Tibial artery (tissue), 4 donors: ENCODE measurements at places on chromosomes 16 and 17.

DNA sequence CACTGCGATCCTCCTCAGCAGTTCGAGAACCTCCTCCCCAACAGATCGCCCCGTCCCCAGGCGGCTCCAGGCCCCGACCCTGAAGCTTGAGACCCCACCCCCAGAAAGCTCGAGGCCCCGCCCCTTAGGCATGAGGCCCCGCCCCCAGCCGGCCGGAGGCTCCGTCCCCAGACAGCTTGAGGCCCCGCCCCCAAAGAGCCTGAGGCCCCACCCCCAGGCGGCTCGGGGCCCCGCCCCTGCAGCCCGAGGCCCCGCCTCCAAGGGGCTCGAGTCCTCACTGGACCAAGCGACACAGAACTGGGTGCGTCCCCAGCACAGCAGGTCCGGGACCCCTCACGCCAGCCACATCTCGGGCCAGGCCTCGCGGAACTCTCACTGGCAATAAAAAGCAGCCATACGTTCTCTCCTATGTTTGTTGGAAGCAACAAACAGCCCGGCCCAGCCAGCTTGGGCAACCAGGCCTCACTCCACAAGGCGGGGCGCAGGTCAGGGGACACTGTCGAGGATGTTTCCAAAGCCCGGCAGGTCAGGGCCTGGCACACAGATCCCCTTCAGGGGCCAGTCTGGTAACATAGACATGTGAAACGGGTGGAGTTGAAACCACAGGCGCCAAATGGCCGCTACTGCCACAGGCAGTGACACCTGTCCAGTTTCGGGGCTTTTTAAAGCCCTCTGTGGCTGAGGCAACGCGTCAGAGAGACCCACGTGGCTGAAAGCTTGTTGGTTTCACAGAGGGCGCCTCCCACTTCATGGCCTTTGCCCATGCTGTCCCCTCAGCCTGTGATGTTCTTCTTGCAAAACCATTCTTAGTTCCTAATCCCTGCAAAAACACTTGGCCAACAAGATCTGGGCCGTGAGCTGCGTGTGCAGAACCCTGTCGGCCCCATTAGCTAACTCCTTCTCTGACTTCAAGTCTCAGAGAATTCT lies 224.2 kb downstream of the PARN start:
- DNase-seq = peak; percentile 62

GRCh38 chr16:55502801-55503366 lies 6.0 kb upstream of the LPCAT2 start:
- DNase-seq = peak; percentile 92

DNA sequence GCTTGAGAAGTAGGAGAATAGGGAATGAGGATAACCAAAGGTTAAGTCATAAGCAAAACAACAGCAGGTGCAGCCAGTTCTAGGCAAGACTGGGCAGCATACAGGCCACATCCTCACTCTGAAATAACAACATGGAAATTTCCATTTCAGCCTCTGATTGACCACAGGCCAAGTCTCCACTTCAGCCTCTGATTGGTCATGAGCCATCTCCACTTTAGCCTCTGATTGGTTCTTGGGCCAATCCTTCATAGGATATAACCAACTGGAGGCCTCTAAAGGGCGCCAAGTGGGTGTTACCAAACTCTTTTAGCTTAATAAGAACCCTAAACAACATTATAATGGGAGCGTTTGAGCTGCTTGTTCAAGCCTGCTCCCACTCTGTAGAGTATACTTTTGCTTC lies 512.0 kb downstream of the NPIPA7 start:
- DNase-seq = no peak

GRCh38 chr17:78315355-78316114 lies 44.3 kb downstream of the SOCS3 start:
- DNase-seq = peak; percentile 91

DNA sequence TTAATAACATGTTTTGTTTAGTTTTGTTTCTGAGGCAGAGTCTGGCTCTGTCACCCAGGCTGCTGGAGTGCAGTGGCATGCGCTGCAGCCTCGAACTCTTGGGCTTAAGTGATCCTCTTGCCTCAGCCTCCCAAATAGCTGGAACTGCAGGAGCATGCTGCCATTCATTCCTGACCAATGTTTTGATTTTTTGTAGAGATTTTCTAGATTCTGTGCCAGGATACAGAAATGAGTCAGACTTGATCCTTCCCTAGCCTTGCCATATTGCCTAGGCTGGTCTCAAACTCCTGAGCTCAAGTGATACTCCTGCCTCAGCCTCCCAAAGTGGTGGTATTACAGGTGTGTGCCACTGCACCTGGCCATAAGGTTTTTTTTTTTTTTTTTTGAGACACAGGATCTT lies 17.7 kb downstream of the TAOK1 start:
- no peak for DNase-seq

DNA sequence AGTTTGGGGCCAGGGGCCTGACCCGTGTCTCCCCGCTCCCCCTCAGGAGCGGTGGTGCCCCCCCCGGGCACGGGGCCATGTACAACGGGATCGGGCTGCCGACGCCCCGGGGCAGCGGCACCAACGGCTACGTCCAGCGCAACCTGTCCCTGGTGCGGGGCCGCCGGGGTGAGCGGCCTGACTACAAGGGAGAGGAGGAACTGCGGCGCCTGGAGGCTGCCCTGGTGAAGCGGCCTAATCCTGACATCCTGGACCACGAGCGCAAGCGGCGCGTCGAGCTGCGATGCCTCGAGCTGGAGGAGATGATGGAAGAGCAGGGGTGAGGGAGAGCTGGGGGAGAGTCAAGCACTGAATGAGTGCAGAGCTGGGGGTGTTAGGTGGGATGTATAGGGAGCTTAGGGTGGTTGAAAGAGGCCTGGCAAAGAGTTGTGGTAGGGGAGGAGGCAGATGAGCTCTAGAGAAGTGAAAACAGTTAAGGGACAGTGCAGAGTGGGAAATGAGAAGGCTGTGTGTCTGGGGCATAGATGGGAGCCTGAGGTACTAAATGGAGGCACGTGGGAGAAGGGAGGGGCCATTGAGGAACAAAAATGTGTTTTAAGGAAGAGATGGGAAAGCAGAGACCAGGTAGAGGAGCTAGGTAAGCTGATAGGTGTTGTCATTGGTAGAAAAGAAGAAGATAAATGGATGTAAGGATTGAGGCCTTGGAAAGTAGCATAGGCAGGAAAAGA lies 4.0 kb downstream of the SRRM2 start:
- no peak for DNase-seq

- DNase-seq = no peak
These were observed 16.9 kb downstream of the LDAF1 start for GRCh38 chr16:21175397-21175796.

DNA sequence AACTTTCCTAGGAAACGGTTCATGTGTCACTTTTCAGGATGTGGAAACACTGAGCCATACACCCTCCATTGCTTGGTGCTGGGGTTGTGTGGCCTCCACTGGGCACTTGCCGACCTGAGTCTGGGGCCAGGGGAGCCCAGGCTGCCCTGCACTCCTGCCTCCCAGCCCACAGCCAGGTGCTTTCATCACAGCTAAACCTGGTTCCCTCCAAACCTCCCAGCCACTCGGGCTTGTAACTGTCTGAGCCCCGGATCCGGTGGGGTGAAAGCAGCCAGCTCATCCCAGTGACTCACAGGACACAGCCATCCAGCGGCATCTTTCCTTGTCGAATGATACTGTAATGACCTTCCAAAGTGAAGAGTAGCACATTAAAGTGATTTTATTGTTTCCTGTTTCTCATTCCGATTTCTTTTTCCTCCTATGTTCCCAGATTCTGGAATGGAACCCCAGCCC lies 19.8 kb downstream of the CARHSP1 start:
- DNase-seq = peak; percentile 57

DNA sequence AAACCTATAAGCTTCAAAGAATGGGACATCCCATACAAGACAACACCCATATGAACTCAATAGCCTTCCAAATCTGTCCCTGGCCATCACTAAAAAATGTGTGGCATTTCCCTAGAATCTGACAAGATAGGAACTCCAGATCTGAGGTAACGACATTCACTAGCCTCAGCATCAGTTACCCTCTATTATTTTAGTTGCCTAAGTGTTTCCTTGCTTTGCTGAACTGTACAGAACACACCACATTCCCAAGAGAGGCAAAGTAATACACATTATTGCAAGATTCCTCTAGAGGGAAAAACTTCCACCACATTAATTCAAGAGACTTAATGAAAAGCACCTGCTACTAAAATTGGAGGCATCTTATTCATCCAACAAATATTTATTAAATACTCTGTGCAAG lies 5.0 kb downstream of the LSM12 start:
- DNase-seq = no peak

DNA sequence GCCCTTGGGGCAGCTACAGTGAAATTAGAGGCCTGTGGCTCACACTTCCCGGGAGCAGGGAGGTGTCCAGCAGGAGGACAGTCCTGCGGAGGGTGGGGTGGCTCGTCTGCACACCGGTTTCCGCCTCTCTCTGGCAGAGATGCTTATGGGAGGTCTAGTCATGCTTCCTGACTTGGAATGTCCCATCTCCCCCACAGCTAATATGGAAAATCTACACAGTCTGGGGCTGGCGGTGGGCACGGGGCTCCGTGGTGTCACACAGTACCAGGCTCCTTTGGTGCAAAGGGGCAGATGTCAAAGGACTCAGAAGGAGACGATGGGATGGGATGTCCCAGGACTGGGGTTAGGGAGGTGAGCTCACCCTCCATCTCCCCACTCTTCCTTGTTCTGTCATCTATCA lies 44.1 kb upstream of the DOC2B start:
- DNase-seq = peak; percentile 7

- no peak for DNase-seq
These were observed 45.2 kb downstream of the MFSD11 start for GRCh38 chr17:76783146-76783545.

GRCh38 chr17:79779084-79779529 lies 1.2 kb downstream of the CBX2 start:
- no peak for DNase-seq

DNA sequence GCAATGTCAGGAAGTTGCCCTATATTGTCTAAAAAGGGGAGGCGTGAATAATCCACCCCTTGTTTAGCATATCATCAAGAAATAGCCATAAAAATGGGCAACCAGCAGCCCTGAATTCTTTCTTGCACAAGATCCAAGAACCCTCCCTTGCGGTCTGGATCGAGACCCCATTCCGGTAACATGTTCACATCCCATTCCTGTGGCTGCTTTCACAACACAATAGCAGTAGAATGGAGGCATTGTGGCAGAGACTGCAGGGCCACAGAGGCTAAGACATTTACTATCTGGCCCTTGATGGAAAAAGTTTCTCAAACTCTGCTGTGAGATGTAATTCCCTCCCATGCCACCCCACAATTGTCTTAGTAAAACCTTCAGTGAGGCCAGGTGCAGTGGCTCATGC lies 73.2 kb downstream of the RMI2 start:
- DNase-seq = no peak

DNA sequence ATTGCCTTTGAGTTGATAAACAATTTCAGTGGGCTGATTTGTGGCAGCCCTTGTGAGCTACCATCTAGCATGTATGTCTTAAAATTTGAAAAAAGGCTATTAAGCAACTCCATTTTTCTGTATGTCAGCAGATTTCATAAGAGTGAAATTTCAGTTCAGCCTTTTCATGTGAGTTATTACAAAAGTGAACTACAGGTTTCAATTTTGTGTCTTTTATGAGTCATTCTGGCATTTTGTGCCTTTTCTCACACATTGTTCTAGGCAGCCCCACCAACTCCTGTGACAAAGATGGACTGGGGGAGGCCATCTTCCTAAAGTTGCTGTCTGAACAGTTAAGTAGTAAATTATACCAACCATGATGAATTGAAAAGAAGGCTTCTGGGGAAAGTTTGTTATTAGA lies 52.1 kb downstream of the USP10 start:
- DNase-seq = no peak

GRCh38 chr17:2020721-2021120 lies 4.4 kb downstream of the RTN4RL1 start:
- DNase-seq = no peak

DNA sequence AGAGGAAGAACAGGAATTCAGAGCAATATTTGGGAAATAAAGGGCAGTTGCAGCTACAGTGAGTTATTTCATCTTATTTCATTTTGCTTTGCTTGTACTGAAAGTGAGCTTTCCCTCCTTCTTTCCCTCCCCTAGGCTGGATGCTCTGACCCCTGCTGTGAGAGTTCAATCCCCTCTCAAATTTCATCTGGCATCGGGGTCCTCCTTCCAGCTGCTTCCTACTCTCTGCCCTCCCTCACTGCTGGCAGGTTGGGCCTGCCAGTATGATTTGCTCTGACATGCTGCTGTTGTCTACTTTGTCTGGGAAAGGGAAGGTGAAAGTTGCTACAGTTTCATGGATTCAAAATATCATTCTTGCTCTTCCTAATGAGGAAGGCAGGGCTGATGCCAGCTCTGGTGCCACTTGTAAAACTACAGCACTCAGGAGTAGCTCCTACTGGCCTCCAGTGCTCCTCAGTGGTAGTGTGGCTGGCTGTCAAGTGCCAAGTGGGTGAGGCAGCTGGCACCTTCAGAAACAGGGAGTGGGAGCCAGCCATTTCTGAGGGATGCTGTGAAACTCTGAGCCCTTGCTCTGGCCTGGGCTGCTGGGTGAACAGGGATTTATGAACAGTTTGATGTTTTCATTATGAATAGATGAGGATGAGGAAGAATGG lies 408.6 kb downstream of the HAPSTR1 start:
- no peak for DNase-seq

DNA sequence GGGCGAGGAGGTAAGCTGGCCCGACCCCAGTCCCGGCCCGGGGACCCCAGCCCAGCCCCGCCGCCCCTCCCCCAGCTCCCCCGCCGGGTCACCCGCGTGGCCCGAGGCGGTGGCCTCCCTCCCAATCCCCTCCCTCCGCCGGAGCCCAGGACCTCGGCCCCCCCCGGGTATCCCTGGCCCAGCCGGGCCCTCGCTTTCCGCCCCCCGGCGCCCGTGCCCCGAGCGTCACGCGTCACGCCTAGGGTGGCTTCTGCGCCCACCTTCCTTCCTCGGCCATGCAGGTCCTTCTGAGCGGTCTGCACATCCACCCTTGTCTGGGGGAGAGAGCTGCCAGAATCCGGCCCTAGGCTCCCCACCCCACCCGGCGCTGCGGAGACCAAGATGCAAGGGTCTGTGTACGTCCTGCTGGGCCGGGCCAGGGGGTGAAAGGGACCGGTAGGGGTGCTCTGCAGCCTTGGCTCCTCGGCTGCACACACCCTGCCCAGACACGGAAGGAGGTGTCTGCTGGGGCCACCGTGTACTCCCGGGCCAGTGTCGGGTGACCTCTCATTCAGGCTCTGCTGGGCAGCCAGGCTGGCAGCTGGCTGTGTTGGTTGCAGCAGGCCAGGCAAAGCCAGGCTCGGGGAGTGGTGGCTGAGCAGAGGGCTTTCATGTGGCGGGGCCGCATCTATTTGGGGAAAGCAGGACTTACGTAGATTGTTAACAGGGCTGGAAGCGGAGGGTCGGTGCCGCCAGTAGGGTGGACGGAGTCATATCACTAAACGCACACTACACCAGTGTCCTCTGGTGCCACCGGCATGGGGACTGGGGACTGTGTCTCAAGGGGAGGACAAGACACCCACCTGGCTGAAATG lies 754 bp downstream of the RAB11FIP4 start:
- no peak for DNase-seq

GRCh38 chr16:74219706-74220105 lies 76.9 kb upstream of the PSMD7 start:
- DNase-seq = no peak
